NCI-H226 (cell line): ENCODE measurements at places on chromosomes 7 and 10.

GRCh38 chr10:78217336-78217735 lies 183.7 kb downstream of the RPS24 start:
- no peak for DNase-seq

DNA sequence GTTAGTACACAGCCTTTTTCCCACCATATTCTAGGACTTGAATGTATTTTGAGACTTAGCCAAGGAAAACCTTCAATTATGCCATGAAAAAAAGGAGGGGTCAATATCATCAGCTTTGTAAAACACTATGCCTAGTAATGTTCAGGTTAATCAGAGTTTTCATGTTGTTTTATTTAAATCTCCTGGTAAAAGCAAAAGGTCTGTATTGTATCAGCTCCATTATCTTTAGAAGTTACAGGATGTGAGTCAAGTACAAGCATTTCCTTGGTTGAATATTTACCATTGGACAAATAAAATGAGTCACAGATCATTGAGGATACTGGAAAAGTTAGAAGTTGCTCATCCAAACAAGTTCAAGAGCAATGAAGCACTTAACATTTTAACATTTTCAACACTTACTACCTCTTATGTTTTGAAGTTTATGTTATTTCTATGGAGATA lies 89.9 kb upstream of the CAPZA2 start:
- DNase-seq = peak; percentile 64

DNA sequence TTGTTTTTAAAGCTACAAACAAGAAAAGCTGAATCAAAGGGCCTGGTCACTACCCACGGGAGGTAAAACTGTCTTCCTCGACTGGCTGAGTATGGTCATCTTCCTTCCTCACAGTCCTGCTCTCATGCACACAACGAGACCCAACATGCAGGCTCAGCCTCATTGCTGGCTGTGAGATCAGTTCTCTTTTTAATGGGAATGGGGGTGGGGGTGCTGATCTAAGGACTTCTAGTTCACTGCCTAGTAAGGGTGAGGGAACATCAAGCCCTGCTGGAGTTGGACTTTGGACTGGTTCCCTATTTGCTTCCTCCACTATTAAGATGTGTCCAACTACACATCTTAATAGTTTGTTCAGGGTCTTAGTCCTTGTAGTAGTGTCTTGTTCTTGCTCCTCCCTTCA lies 48.2 kb downstream of the ABCB4 start:
- DNase-seq = no peak

DNA sequence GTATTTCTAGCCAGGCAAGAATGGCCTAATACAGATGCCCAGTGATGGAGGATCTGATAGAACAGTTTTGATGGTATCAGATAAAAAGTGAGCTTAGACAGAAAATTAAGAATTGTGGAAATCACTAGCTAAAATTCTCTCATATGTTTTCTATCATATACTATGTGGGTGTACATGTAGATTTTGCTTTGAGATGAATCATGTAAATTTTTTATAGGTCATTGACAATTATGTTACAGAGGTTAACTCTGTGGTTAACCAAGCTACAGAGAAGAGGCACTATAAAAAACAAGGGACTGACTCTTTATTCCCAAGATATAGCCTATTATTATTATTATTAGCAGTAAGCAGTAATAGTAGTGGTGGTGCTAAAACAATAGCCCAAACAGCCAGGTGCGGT lies 156.5 kb downstream of the ITGA8 start:
- DNase-seq = no peak

DNA sequence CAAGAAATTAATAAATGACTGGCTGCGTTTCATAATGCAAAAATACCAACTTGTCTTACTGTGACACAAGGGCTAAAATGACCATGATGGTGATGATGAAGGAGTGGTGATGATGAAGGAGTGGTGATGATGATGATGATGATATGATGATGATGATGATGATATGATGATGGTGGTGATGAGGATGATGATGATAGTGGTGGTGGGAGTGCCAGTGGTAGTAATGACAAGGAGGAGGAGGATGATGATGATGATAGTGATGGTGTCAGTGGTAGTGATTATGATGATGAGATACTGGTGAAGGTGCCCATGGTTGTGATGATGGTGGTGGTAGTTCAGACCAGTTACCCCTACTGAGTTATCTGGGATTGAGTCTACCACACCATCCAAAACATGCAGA lies 265.9 kb downstream of the FGFR2 start:
- no peak for DNase-seq

DNA sequence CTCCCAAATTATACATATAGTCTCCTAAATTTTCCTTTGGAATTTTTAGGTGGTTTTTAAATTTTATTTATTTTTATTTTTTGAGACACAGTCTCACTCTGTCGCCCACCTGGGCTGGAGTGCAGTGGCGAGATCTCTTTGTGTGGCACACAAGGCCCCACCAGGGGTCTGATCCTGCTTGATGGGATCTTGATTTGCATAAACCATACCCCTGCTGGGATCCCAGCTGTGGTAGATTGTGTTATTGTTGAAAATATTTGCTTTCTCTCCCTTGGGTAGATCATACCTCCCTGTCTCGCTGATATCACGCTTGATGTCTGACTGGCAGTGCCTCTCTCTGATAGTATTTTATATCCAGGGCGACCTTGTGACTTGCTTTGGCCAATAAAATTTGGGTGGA lies 5.6 kb upstream of the MUC3A start:
- DNase-seq = no peak

DNA sequence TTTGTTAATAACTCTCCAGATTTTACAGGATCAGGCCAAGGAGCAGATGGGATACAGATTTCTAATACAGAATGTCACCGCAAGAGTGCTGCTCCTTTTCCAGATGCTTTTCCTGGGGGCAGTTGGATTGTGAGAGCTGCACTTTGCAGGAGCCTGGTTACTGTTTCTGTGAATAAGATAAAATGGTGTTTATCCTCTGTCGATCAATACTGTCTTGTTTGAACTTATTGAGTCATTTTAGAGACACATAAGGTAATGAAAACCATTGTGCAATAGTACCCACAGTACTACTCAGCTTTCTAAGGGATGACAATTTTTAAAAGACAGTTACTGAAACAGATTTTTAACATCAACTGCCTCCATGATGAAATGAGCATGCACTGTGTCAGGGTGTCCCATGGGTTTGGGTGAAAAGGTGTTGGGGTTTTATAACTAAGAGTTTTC lies 2.9 kb downstream of the A1CF start:
- DNase-seq = no peak

GRCh38 chr7:12735923-12736322 lies 48.5 kb downstream of the ARL4A start:
- DNase-seq = no peak
